ENCODE measurements at places on chromosomes 3 and 15.

GRCh38 chr3:113948015-113948917 is 453 bp downstream of the ZDHHC23 start:
- H3K4me1 ChIP-seq, result peaks cover 20% of the 10 kb centered on the region
- H3K36me3 ChIP-seq, result peaks cover 18% of the 10 kb centered on the region
- no peaks in the 10 kb centered on the region for H3K27me3 ChIP-seq
- H3K4me3 ChIP-seq, result peak overlapping the region; percentile 84
- H3K27ac ChIP-seq, result peak overlapping the region; percentile 60

- ATAC-seq, result no peak
- no peak overlapping the region for H3K27ac ChIP-seq
- H3K4me1 ChIP-seq, result no peaks in the 10 kb centered on the region
- no peaks in the 10 kb centered on the region for H3K27me3 ChIP-seq
These were observed 114.6 kb upstream of the C15orf61 start for GRCh38 chr15:67406257-67406861.

GRCh38 chr3:42723219-42723618 is 20.6 kb upstream of the HHATL start:
- ATAC-seq, result no peak
- no peak overlapping the region for H3K27ac ChIP-seq
- peaks cover 20% of the 10 kb centered on the region for H3K27me3 ChIP-seq
- no peaks in the 10 kb centered on the region for H3K4me1 ChIP-seq
- H3K4me3 ChIP-seq, result no peak overlapping the region

GRCh38 chr15:88537591-88538317 is 8.7 kb downstream of the DET1 start:
- no peaks in the 10 kb centered on the region for H3K4me1 ChIP-seq
- H3K27ac ChIP-seq, result no peak overlapping the region
- no peak overlapping the region for H3K4me3 ChIP-seq
- ATAC-seq, result no peak
- no peaks in the 10 kb centered on the region for H3K27me3 ChIP-seq

DNA sequence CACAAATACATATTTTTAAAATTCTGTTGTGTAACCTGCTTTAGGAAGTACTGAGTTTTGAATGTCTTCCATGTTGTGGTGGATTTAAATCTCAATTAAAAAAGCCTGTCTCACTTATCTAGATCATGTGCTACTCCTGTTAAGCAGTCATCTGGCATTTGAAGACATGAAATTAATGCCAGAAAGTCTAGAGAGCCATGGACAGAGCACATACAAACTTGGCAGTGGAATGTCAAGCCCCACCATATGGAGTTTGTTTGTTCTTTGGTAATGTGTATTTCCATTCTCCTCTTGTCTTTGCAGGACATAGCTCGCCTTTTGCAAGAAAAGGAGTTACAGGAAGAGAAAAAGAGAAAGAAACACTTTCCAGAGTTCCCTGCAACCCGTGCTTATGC is 39.3 kb upstream of the UTS2B start:
- H3K27ac ChIP-seq, result peak overlapping the region; percentile 28
- ATAC-seq, result no peak
- H3K4me1 ChIP-seq, result peaks cover 20% of the 10 kb centered on the region
- peaks cover 50% of the 10 kb centered on the region for H3K36me3 ChIP-seq
- H3K27me3 ChIP-seq, result no peaks in the 10 kb centered on the region

GRCh38 chr3:43793648-43794372 is 103.1 kb downstream of the ABHD5 start:
- H3K4me1 ChIP-seq, result no peaks in the 10 kb centered on the region
- peaks cover 55% of the 10 kb centered on the region for H3K27me3 ChIP-seq
- H3K36me3 ChIP-seq, result no peaks in the 10 kb centered on the region
- H3K27ac ChIP-seq, result no peak overlapping the region

- no peaks in the 10 kb centered on the region for H3K36me3 ChIP-seq
- H3K4me1 ChIP-seq, result peaks cover 6% of the 10 kb centered on the region
These were observed at the start of gene RARB for GRCh38 chr3:25427942-25428788. TSS of gene RARB (plus strand) at chr3:25428263. CDS start at chr3:25428732, 469 bp downstream.

DNA sequence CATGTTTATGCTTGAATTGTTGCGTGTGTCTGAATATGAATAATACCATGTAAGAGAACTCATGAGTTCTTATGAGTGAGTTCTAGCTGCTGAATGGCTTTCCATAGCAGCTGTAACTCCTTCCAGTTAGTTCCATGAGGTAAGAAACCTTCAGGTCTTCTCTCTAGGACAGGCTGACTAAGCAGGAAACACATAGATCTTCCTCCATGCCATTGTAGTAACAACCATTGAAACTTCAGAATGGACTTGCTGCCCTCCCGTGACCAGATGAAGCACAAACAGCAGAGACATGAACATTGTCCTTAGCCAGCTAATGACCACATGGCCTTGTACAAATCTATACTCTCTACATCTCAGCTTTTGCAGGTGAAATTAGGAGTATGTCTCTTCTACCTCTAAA is 200.0 kb downstream of the ZNF385D start:
- no peak overlapping the region for H3K27ac ChIP-seq
- no peaks in the 10 kb centered on the region for H3K36me3 ChIP-seq

DNA sequence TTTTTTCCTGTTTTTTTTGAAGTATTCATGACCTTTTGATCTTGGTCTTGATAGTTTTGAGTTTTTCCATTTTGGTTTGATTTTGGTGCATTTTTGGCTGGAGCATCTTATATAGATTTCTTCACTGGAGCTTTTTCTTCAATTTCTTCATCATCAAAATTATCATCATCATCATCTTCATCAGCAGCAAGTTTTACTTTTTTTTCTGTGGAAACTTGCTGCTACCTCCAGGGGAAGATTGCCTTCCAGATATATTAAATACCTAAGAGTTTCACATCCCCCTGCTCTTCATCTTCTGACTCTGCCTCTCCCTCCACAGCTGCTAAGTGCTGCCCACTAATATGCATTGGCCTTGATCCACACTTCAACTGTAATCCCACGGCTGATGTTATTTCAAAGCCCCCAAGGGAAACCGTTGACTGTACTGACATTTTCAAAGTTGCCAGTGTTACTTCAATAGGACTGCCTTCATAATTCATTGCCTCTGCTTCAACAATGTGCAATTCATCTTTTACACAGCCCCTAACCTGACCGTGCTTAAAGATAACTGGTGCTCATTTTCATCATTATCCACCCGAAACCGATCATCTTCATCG is 151.7 kb downstream of the NR1D2 start:
- H3K4me1 ChIP-seq, result no peaks in the 10 kb centered on the region
- peaks cover 25% of the 10 kb centered on the region for H3K27me3 ChIP-seq
- no peak for ATAC-seq
- no peak overlapping the region for H3K4me3 ChIP-seq

DNA sequence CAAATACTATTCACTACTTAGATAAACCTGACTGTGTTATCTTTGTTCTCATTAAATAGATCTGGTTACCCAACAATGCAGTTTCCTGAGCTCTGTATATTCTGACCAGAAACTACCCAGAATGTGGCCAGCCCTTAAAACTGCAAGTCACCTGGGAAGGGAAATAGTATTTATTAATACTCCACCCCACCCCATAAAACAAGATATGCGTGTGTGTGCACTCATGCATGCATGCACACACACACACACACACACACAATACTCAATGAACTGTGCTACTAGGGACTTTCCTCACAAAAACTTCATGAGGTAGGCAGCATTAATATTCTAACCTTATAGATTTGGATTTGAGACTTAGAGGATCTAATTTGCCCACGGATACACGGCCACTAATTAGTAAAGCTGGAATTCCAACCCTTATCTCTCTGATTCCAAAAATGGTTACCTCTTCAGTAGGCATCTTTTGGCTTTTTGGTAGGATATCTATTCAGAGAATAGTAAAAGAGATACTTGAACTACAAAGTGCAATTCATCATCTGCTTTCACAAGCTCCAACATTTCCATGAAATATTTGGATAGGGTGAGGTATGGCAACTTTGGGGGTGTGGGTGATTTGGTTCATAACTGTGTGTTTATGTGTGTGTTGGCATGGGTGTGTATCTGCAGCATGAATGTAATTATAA is 197.0 kb upstream of the CFAP20DC start:
- ATAC-seq, result peak; percentile 85
- H3K4me1 ChIP-seq, result peaks cover 17% of the 10 kb centered on the region
- H3K36me3 ChIP-seq, result peaks cover 16% of the 10 kb centered on the region
- H3K27ac ChIP-seq, result peak overlapping the region; percentile 17

DNA sequence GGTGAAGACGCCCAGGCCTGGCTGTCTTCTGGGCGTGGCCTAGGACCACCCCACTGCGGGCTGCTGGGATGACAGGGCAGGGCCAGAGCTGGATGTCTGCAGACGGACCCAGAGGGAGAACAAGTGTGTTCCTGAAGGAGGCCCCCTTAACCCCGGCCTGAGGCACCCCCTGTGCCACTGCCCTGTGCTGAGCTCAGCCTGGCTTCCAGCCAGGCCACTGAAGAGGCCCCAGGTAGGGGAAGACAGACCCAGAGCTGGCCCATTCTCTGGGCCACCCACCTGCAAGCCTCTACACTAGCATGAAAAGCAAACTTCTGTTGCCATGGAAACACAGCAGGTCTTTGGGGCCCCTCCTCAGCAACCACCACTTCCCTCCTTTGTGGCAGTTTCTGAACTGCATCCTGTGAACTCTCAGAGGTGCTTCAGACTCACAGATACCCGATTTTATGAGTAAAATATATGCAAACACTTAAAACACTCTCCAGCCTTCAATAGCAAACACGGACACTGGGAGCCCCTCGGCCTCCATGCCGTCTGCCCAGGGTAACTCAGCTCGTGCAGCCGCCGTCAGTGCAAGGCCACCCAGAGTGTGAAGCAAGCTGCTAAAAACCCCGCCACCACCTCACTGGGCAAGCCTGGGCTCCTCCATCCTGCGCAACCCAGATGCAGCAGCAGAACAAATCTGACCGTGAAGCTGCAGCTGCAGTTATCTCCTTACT is 42.5 kb downstream of the CMTM6 start:
- no peaks in the 10 kb centered on the region for H3K27me3 ChIP-seq
- H3K36me3 ChIP-seq, result peaks cover 26% of the 10 kb centered on the region

DNA sequence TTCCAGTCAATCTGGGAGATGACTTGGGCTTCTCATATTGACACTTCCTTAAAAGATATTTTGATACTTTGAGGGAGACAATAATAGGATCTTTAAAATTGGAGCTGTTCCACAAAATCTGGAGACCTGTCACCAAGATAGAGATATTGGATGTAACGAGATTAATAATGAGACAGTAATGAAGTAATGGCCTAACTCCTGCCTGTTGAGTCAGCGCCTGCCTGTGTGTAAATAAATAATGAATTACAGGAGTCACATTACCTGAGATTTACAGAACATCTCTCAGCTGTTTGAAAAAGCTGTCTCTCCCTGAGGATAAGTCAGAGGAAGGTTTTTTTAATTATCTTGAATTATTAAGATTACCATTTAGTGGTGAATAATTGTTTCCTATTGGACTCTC is 43.8 kb upstream of the MITF start:
- no peaks in the 10 kb centered on the region for H3K4me1 ChIP-seq
- H3K4me3 ChIP-seq, result no peak overlapping the region
- H3K27me3 ChIP-seq, result no peaks in the 10 kb centered on the region
- H3K27ac ChIP-seq, result no peak overlapping the region
- ATAC-seq, result no peak

DNA sequence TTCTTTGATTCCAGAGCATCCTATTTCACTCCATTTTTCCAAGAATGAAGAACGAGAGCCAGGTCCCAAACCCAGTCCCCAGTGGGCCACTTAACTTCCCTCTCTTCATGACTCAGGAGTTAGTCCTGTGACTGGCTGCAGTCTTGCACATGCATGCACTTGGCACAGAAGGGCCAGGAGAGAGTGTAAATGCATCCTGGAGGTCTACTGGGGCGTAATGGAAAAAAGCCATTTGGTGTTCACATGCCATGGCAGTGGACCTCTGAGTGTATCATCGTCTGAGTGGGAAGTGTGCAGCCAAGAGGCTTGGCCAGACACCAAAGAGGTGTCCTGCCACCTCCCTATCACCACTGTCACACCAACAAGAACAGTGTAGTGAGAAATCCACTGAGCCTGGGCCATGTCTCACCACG is 15.1 kb upstream of the RFTN1 start:
- H3K27ac ChIP-seq, result peak overlapping the region; percentile 42
- H3K4me1 ChIP-seq, result peaks cover 20% of the 10 kb centered on the region
- H3K36me3 ChIP-seq, result peaks cover 6% of the 10 kb centered on the region

DNA sequence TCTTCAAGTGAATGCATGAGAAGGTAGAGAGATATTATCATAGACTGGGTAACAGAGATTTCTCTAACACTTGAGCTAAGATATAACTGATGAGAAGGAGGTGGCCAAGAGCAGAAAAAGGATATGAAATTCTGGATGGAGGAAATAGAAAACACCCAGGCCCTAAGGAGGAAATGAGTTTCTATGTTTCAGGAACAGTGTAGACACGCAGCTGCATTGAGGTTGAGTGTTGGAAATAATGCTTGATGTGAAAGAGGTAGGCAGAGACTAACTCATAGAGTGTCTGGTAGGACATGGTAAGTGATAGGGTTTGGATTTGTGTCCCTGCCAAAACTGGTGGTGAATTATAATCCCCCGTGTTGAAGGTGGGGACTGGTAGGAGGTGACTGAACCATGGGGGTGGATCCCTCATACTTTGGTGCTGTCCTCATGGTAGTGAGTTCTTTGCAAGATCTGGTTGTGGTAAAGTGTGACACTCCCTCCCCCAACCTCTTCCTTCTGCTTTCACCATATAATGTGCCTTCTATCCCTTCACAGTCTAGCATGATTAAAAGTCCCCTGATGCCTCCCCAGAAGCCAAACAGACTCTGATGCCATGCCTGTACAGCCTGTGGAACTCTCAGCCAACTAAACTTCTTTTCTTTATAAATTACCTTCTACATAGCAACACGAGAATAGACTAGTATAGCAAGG is 787.3 kb downstream of the EDEM1 start:
- H3K4me1 ChIP-seq, result no peaks in the 10 kb centered on the region
- no peak overlapping the region for H3K27ac ChIP-seq
- no peak overlapping the region for H3K4me3 ChIP-seq
- H3K27me3 ChIP-seq, result no peaks in the 10 kb centered on the region
- peak; percentile 28 for ATAC-seq

DNA sequence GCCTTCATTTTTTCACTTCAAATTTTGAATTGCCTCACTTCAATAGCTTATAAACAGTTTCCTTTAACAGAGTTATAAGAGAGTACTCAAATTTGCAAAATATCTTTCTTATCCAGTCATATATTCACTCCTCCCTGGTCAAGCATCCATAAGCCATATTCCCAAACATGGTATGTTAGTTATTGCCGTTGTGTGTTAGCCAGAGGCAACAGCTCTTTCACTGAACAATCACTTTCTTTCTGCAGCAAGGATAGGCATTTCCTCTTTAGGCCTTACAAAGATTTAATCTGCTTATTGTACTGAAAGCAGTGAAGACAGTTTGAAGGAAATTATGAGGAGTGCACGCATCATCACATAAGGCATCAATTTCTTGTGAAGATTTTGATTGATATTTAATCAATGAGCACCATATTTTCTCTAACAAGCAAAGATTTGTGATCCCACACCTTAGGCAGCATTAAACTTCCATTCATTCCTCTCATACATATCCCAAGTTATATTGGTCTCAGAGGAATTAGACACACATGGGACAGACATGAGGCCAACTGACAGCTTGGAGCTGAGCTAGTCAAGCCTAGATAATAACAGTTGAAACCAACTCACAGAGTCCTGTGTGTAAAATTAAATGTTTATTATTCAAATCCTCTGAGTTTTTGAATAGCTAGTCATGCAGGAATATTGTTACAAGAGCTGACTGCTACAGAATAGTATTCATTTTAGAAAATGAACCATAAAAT is 80.0 kb upstream of the EPHA6 start:
- no peaks in the 10 kb centered on the region for H3K27me3 ChIP-seq
- no peaks in the 10 kb centered on the region for H3K36me3 ChIP-seq
- no peak for ATAC-seq
- H3K4me1 ChIP-seq, result no peaks in the 10 kb centered on the region
- H3K4me3 ChIP-seq, result no peak overlapping the region

- no peaks in the 10 kb centered on the region for H3K36me3 ChIP-seq
- H3K27ac ChIP-seq, result no peak overlapping the region
- H3K4me1 ChIP-seq, result no peaks in the 10 kb centered on the region
- ATAC-seq, result no peak
- no peak overlapping the region for H3K4me3 ChIP-seq
- peaks cover 19% of the 10 kb centered on the region for H3K27me3 ChIP-seq
These were observed 99.0 kb downstream of the ST8SIA2 start for GRCh38 chr15:92492551-92493115.

Data from stimulated activated memory B cell treated with anti-CD40 and anti-IgM and Interleukin-4, amounts not matched to agents 10 μg/mL and 1 μg/mL and 100 μg/mL, for 72 hours (primary cell).